Ascending aorta (tissue), 2 donors: ENCODE measurements at places on chromosomes 3 and 15. TPM values are rescaled to one million over a fixed set of nuclear protein-coding genes. Genes with fewer than 3 reads are reported as not detected.

- H3K4me3 ChIP-seq = no peak overlapping the region
- no peaks in the 10 kb centered on the region for H3K4me1 ChIP-seq
- H3K36me3 ChIP-seq = no peaks in the 10 kb centered on the region
- H3K27me3 ChIP-seq = no peaks in the 10 kb centered on the region
Measured at GRCh38 chr3:171375666-171376595, 84.3 kb downstream of the TNIK start.

The WDR93 gene
- total RNA-seq = not detected

The TM6SF1 gene
- 6.3 TPM for total RNA-seq

DNA sequence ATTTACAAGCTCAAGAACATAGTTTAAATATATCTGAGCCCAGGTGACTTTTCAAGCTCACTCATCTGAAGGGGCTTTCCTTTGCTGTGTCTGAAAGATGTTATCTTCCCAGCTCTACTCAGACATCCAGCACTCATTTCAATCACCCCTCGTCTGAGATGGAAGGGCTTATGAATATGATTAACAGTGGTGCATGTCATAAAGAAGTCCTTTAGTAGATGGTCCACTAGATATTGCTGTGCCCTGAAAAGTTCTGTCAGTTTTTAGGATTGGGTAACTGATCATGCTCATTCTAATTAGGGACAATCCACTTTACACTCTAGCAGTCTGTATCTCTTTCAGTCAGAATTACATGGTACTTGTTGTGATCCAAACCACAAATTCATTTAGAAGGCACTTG is 28.3 kb downstream of the RETNLB start:
- no peaks in the 10 kb centered on the region for H3K36me3 ChIP-seq
- no peak for DNase-seq
- no peak overlapping the region for H3K4me3 ChIP-seq

GRCh38 chr3:63128380-63128779 is 149.7 kb upstream of the SYNPR start:
- no peak for DNase-seq
- no peaks in the 10 kb centered on the region for H3K36me3 ChIP-seq
- H3K27me3 ChIP-seq = no peaks in the 10 kb centered on the region
- no peak overlapping the region for H3K4me3 ChIP-seq

- H3K36me3 ChIP-seq = no peaks in the 10 kb centered on the region
- H3K27ac ChIP-seq = no peak overlapping the region
- no peaks in the 10 kb centered on the region for H3K4me1 ChIP-seq
- H3K27me3 ChIP-seq = no peaks in the 10 kb centered on the region
- no peak overlapping the region for H3K4me3 ChIP-seq
- DNase-seq = no peak
Measured at GRCh38 chr3:172461530-172462138, 13.4 kb upstream of the GHSR start.

The ESYT3 gene
- not detected for total RNA-seq

GRCh38 chr3:53718462-53718861 is 127.8 kb downstream of the CHDH start:
- no peaks in the 10 kb centered on the region for H3K36me3 ChIP-seq
- H3K27ac ChIP-seq = no peak overlapping the region
- no peak for DNase-seq
- no peaks in the 10 kb centered on the region for H3K4me1 ChIP-seq

The SEMA3B gene
- total RNA-seq = 24.2 TPM
